ENCODE measurements at places on chromosomes 5 and 9. TPM values are rescaled to one million over a fixed set of nuclear protein-coding genes. Genes with fewer than 3 reads are reported as not detected.
A peak's percentile ranks its signal among the peaks of the same experiment; 100 is the strongest.

GRCh38 chr5:59040024-59040803 is 457.3 kb downstream of the RAB3C start:
- peak overlapping the region; percentile 77 for H3K27ac ChIP-seq
- DNase-seq: no peak
- H3K27me3 ChIP-seq: no peaks in the 10 kb centered on the region
- peaks cover 35% of the 10 kb centered on the region for H3K4me1 ChIP-seq

The SUSD3 gene
- total RNA-seq: 57.9 TPM

The OR13C2 gene
- not detected for total RNA-seq

The OLFML2A gene
- not detected for total RNA-seq

GRCh38 chr5:172907657-172908056 is 51.6 kb upstream of the RPL26L1 start:
- no peak for DNase-seq
- H3K36me3 ChIP-seq: peaks cover 9% of the 10 kb centered on the region
- peaks cover 2% of the 10 kb centered on the region for H3K4me1 ChIP-seq
- H3K27me3 ChIP-seq: no peaks in the 10 kb centered on the region
- no peak overlapping the region for H3K4me3 ChIP-seq

DNA sequence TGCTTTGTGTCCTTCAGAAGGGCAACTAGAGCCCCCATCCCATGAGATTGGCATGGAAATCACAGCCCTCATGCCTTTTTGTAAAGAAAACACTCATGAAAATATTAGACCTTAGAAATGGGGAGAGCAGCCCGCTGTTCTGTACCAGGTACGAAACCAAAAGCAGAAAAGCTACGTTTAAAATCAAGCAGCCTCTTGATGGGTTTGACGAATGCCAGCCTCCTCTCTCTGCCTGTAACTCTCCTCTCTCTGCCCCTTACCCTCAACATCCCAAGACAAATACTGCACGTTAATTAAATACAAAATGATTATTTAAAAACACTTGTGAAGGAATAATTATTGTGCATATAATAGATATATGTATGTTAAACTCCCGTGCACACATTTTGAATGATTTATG is 331.7 kb upstream of the PANK3 start:
- H3K27ac ChIP-seq: no peak overlapping the region
- H3K27me3 ChIP-seq: peaks cover 24% of the 10 kb centered on the region
- H3K36me3 ChIP-seq: no peaks in the 10 kb centered on the region
- H3K4me1 ChIP-seq: no peaks in the 10 kb centered on the region
- H3K4me3 ChIP-seq: no peak overlapping the region

- no peak overlapping the region for H3K4me3 ChIP-seq
- DNase-seq: no peak
- H3K36me3 ChIP-seq: no peaks in the 10 kb centered on the region
- H3K4me1 ChIP-seq: peaks cover 8% of the 10 kb centered on the region
- peak overlapping the region; percentile 2 for H3K27ac ChIP-seq
Observed at GRCh38 chr5:59178482-59178881, 595.6 kb downstream of the RAB3C start.

GRCh38 chr5:170277867-170278281 is 19.7 kb downstream of the LCP2 start:
- H3K36me3 ChIP-seq: peaks cover 71% of the 10 kb centered on the region
- H3K4me1 ChIP-seq: peaks cover 97% of the 10 kb centered on the region
- H3K27ac ChIP-seq: peak overlapping the region; percentile 92
- peak overlapping the region; percentile 49 for H3K4me3 ChIP-seq

The SLC6A19 gene
- not detected for total RNA-seq

The N4BP3 gene
- total RNA-seq: 3.3 TPM

The ELOVL7 gene
- 0.85 TPM for total RNA-seq

The NKD2 gene
- 1.1 TPM for total RNA-seq

DNA sequence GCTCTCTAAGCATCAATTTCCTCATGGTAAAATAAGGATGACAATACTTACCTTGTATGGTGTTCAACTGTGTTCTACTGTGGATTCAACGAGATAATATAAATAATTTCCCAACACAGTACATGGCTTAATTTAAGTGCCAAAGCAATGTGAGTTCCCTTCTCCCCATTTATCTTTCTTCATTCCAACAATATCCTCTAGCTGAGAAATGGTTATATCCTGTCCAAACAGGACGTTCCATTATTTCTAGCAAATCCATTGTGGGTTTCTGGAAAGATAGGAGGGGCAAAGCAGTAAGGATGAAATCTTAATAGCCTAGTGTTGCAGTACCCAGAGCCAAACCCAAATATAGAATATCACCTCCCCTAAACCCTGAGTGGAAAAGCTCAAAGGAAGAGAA is 22.0 kb downstream of the ABCA1 start:
- H3K27me3 ChIP-seq: no peaks in the 10 kb centered on the region
- H3K4me3 ChIP-seq: no peak overlapping the region
- H3K27ac ChIP-seq: no peak overlapping the region
- H3K4me1 ChIP-seq: peaks cover 13% of the 10 kb centered on the region

DNA sequence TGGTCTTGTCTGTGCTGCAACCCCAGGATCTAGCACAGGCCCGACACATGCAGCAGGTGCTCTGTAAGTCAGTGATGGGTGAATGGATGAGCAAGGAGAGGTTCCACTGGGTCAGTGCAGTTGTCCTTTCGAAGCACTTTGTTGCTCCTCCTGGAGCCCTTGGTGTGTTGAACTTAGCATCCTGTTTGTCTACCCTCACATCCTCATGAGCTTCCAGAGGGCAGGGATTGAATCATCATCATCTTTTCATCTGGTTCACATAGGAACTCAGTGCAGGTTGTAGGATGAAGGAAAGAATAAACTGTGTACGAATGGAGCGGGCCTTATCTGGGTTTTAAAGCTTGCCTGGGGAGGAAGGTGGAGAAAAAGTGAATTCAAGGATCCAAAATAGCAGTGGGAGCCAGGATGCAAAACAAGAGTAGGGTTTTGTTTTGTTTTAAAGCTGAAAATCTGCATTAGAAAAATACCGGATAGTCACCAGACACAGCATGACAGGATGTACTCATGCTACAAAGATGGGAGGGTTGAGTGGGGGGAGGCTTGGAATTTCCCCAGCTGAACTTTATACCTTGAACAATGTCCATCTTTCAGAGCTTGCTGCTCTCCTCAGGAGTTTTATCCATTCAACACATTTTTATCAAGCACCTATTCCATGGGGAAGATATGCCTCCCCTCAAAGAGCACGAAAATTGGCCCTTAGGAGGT is 55.8 kb downstream of the PTTG1 start:
- no peak for DNase-seq
- peak overlapping the region; percentile 13 for H3K4me3 ChIP-seq
- H3K36me3 ChIP-seq: peaks cover 49% of the 10 kb centered on the region
- H3K27me3 ChIP-seq: no peaks in the 10 kb centered on the region
